ENCODE measurements at places on chromosomes 3 and 15.

DNA sequence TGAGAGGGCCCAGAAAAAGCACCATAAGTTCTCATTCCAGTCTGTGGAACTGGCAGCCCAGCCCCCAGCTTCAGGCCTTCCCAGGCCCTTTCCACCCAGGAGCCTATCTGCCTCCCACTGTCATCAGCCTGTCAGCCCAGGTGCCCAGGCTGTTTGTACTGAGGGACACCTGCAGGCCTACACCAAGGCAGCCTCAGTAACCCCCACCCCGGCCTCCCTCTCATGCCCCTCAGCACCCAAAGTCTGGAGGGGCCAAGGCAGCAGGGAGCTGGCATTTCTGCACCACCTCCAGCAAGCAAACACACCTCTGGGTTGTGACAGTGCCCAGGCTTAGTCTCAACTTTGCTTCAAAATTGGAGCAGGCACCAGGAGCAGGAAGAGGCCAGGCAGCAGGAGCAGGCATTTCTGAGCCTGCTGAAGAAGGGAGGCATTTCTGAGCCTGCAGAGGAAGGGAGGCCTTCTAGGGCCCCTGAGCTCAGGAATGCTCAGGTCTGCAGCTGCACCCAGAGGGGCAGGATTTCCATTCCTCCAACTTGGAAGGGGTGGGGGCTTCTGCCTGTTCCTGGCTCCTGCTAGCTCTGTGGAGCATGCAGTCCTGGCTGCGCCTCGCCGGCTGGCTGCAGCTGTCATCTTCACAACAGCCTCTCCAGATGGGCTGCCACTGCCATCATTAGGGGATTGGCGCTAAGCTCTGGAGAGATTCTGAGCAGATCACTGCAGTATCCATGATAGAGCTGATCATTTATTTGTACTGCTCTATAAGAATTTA lies 396.1 kb downstream of the UNC13C start:
- no peak for DNase-seq

GRCh38 chr3:10292505-10293419 lies at the start of gene GHRL:
Gene GHRL (minus strand): TSS chr3:10292947. CDS start chr3:10290180, 2,767 bp downstream.
- no peak for DNase-seq

DNA sequence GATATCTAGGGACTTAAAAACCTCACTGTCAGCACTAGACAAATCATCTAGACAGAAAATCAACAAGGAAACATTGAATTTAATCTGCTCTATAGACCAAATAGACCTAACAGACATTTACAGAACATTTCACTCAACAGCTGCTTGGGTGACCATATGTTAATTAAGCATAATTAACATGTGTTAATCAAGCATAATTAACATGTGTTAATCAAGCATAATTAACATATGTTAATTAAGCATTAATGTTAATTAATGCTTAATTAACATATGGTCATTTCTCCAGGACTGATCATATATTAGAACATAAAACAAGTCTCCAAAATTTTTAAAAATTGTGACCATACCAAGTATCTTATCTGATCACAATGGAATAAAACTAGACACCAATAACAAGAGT lies 137.3 kb upstream of the MME start:
- DNase-seq: no peak

- no peak for DNase-seq
Observed at GRCh38 chr15:79878078-79878705, 18.6 kb downstream of the MTHFS start.

GRCh38 chr3:191051037-191051436 lies 148.0 kb upstream of the OSTN start:
- no peak for DNase-seq

- DNase-seq: no peak
Observed at GRCh38 chr15:27086149-27086548, 115.2 kb downstream of the GABRG3 start.
